ENCODE measurements at places on chromosomes 2 and 18. TPM values are rescaled to one million over a fixed set of nuclear protein-coding genes. Genes with fewer than 3 reads are reported as not detected.

The CLEC4F gene
- polyA plus RNA-seq: not detected

The ARMC9 gene
- polyA plus RNA-seq: 30.0 TPM

The DSG4 gene
- polyA plus RNA-seq: not detected

The RAB6C gene
- not detected for polyA plus RNA-seq

The SMAD7 gene
- polyA plus RNA-seq: 80.8 TPM

The CNGA3 gene
- polyA plus RNA-seq: not detected

Measured in cardiac muscle cell (in vitro differentiated cells and primary cell).